ENCODE measurements at places on chromosomes 16 and 17. TPM values are rescaled to one million over a fixed set of nuclear protein-coding genes. Genes with fewer than 3 reads are reported as not detected.

GRCh38 chr17:48841395-48841831 is 10.6 kb downstream of the CALCOCO2 start:
- no peaks in the 10 kb centered on the region for H3K27me3 ChIP-seq
- peak overlapping the region; percentile 82 for H3K27ac ChIP-seq
- DNase-seq = no peak
- H3K36me3 ChIP-seq = no peaks in the 10 kb centered on the region
- H3K4me1 ChIP-seq = peaks cover 40% of the 10 kb centered on the region

The PLA2G10 gene
- 0.27 TPM for polyA plus RNA-seq

DNA sequence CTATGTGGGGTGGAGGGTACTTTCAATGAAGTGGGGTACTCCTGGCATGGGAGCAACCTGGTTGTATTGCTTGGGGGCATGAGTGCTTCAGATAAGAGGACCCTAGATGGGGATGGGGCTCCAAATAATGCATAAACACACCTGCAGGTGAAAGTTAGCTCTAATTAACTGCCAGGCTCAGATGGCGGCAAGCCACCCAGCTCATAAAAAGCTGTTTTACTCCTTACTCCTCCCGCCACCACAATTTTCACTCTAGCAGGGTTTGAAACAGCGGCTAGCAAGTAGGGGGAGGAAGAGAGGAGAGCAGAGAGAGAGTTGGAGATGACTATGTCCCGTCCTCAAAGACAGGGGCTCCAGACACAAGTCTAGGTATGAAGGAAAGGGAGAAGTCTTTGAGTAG is 117.7 kb upstream of the WSCD1 start:
- H3K4me3 ChIP-seq = no peak overlapping the region
- no peak for DNase-seq
- H3K27ac ChIP-seq = no peak overlapping the region
- no peaks in the 10 kb centered on the region for H3K36me3 ChIP-seq
- no peaks in the 10 kb centered on the region for H3K27me3 ChIP-seq

The PDIA2 gene
- 0.79 TPM for polyA plus RNA-seq

The RAMP2 gene
- 213 TPM for polyA plus RNA-seq

The FBXO39 gene
- polyA plus RNA-seq = 0.34 TPM

DNA sequence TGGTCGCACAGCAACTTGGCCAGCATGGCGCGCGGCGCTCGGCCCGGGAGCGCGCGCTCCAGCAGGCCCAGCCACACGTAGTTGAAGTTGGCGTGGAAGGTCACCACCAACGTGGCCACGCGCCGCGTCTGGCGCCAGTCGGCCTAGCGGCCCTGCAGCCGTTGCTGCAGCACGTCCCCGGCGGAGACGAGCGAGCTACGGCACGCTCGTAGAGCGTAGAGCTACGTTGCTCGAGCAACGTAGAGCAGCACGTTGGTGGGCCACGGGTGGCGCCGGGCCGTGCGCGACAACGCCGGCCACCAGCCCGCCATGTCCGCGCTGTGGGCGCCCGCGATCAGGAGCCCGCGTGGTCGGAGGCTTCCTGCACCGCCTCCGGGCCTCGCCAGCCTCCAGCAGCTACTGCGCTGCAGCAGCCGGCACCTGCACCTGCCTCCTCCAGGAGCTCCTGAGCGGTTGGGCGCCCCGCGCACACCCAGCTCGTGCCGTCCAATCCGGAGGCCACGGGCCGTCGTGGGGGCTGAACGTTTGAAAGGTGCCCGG is 13.4 kb upstream of the SULT1A1 start:
- DNase-seq = peak; percentile 66
- H3K27ac ChIP-seq = peak overlapping the region; percentile 55
- H3K36me3 ChIP-seq = no peaks in the 10 kb centered on the region
- peak overlapping the region; percentile 54 for H3K4me3 ChIP-seq
- peaks cover 17% of the 10 kb centered on the region for H3K4me1 ChIP-seq

GRCh38 chr16:70703041-70703834 is 17.4 kb upstream of the MTSS2 start:
- no peaks in the 10 kb centered on the region for H3K36me3 ChIP-seq
- no peaks in the 10 kb centered on the region for H3K27me3 ChIP-seq
- no peak overlapping the region for H3K4me3 ChIP-seq
- no peak for DNase-seq
- H3K27ac ChIP-seq = peak overlapping the region; percentile 65
- peaks cover 18% of the 10 kb centered on the region for H3K4me1 ChIP-seq

GRCh38 chr16:50310308-50311133 is 44.2 kb downstream of the ADCY7 start:
- DNase-seq = no peak
- H3K36me3 ChIP-seq = no peaks in the 10 kb centered on the region
- no peaks in the 10 kb centered on the region for H3K4me1 ChIP-seq
- no peak overlapping the region for H3K4me3 ChIP-seq
- H3K27me3 ChIP-seq = no peaks in the 10 kb centered on the region
- no peak overlapping the region for H3K27ac ChIP-seq

The CARD14 gene
- 1.5 TPM for polyA plus RNA-seq

- no peak overlapping the region for H3K27ac ChIP-seq
- no peaks in the 10 kb centered on the region for H3K4me1 ChIP-seq
- no peaks in the 10 kb centered on the region for H3K27me3 ChIP-seq
- no peak overlapping the region for H3K4me3 ChIP-seq
Measured at GRCh38 chr16:74438492-74438979, 17.3 kb upstream of the CLEC18B start.
